Astrocyte (in vitro differentiated cells and primary cell): ENCODE measurements at places on chromosomes 16 and 17. TPM values are rescaled to one million over a fixed set of nuclear protein-coding genes. Genes with fewer than 3 reads are reported as not detected.

DNA sequence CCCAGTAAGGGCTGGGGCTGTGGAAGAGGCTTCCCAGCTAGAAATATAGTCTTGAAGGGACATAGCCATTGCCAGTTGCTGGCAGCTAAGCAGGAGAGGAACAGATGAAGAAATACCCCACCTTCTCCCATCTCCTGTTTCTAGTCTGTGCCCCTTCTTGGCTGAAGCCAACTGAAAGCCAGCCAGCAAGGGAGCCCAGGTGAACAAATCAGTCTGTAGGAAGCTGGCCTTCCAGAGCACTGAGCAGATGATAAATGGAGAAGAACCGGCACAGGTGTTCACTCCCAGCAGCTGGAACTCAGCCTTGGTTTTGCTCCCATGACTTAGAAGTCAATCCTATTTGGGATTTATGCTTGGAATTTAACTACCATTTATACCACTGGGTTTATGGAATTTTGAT is 69.2 kb upstream of the DHX40 start:
- H3K27ac ChIP-seq, result no peak overlapping the region
- no peaks in the 10 kb centered on the region for H3K36me3 ChIP-seq
- no peak for DNase-seq
- no peaks in the 10 kb centered on the region for H3K27me3 ChIP-seq
- H3K4me3 ChIP-seq, result no peak overlapping the region

KRT32 gene
- total RNA-seq, result not detected in 2 replicates

CARD14 gene
- total RNA-seq, result 0.29 TPM in 1 of 2 replicates, not detected in the other

DNA sequence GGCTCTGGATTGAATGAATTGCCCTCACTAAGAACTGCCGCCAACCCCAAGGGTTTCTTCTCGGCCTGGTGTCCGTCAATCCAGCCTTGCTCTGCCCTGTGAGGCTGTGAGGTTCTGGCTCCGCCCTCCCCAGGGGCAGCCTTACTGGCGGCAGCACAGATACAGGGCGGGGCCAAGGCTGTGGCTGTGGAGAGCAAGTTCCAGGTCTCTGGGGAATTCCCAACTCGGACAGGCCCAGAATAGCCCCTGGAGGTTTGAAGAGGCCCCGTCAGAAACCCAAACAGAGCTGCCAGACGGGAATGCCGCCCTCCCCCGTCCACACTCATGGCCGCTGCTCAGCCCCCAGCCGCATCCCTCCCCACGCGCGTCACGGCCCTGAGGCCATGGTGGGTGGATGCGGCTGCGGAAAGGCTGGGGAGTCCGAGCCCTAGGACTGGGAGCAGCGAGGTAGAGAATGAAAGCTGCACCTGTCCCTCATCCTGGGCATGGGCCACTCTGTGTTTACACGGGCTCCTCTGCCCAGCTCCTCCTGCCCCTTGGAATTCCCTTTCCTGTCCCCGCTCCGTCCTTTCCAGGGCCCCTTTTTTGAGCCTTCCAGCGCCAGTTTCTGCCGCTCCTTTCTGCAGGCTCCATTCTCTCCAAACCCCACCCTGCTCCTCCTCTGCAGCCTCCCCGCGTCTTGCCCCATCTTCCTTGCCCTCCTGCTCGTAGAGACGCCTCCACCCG is 660 bp upstream of the PRRT2 start:
- peaks cover 37% of the 10 kb centered on the region for H3K4me1 ChIP-seq
- H3K4me3 ChIP-seq, result peak overlapping the region; percentile 46
- H3K27ac ChIP-seq, result peak overlapping the region; percentile 64

NEUROD2 gene
- total RNA-seq, result not detected in 2 replicates

B3GNT9 gene
- 7.6 and 9.4 TPM in 2 replicates for total RNA-seq

KRT17 gene
- 21.4 and 28.3 TPM in 2 replicates for total RNA-seq

ST6GALNAC1 gene
- not detected in 2 replicates for total RNA-seq

DNA sequence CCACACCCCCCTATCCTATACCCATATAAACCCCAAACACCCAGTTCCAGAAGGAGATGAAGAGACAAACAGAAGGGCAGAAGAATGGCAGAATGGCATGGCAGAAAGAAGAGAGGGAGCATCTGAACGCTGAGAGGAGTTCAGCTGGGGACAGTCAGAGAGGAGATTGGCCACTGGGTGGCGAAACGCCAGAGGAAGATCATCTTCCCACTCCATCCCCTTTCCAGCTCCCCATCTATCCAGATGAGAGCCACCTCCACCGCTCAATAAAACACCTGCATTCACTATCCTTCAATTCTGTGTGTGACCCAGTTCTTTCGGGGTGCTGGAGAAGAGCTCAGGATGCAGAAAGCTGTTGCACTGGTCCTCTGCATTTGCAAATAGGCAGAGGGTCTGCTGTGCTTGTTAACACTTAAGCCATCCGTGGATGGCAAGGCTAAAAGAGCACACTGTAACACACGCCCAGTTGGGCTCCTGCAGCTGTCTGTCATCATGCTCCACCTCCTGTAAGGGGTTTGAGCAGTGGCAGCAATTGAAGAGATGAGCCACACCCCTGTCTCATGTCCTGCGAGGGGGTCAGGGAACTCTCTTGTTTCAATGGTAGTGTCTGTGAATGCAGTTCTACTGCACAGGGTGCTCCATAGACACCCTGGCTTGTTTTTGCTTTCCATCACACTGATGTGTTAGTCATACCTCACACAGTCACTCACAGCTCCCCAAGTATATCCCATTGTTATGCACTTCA is 1034.8 kb upstream of the RBFOX1 start:
- no peaks in the 10 kb centered on the region for H3K36me3 ChIP-seq
- no peaks in the 10 kb centered on the region for H3K27me3 ChIP-seq
- H3K4me1 ChIP-seq, result no peaks in the 10 kb centered on the region
- H3K4me3 ChIP-seq, result no peak overlapping the region
- DNase-seq, result no peak

- H3K27me3 ChIP-seq, result no peaks in the 10 kb centered on the region
- H3K36me3 ChIP-seq, result no peaks in the 10 kb centered on the region
- H3K4me1 ChIP-seq, result peaks cover 32% of the 10 kb centered on the region
- no peak overlapping the region for H3K27ac ChIP-seq
- peak; percentile 51 for DNase-seq
- H3K4me3 ChIP-seq, result no peak overlapping the region
Measured at GRCh38 chr16:66508248-66508913, 41.5 kb downstream of the TK2 start.

C1QTNF8 gene
- not detected in 2 replicates for total RNA-seq

DNA sequence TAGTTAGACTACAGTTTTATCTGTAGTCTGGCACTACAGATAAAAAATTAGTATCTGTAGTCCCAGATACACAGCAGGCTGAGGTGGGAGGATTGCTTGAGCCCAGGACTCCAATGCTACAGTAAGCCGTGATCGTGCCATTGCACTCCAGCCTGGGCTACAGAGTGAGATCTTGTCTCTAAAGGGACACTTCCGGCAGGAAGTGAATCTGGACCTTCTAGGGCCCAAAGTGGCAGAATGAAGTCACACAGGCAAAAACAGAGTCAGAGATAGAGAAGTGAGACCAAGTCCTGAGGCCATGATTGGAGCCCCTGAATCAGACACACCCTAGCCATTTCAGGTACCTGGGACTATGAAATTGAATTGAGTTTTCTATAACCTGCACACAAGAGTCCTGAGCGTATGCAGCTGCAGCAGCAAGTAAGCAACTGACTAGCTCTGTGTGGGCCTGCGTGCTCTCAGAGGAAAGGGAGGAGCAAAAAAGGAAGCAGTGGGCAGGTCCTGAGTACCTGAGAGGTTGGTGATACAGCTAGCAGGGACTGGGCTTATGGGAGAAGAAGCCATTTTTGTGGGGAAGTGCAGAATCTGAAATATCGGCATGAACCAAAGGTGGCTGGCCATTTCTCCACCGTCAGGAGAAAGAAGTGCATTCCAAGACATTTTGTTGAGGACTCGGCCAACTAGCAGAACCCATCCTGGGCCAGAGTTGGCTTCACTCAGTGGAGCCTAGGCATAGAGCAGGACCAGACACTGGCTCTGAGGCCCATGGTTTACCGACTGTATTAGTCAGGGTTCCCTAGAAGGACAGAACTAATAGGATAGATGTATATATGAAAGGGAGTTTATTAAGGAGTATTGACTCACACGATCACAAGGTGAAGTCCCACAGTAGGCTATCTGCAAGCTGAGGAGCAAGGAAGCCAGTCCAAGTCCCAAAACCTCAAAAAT is 27.2 kb upstream of the BRD7 start:
- no peaks in the 10 kb centered on the region for H3K27me3 ChIP-seq
- no peaks in the 10 kb centered on the region for H3K36me3 ChIP-seq
- H3K4me1 ChIP-seq, result peaks cover 4% of the 10 kb centered on the region
- H3K4me3 ChIP-seq, result no peak overlapping the region
- DNase-seq, result no peak
- no peak overlapping the region for H3K27ac ChIP-seq

SLC12A3 gene
- 0.07 and 0.18 TPM in 2 replicates for total RNA-seq

DNA sequence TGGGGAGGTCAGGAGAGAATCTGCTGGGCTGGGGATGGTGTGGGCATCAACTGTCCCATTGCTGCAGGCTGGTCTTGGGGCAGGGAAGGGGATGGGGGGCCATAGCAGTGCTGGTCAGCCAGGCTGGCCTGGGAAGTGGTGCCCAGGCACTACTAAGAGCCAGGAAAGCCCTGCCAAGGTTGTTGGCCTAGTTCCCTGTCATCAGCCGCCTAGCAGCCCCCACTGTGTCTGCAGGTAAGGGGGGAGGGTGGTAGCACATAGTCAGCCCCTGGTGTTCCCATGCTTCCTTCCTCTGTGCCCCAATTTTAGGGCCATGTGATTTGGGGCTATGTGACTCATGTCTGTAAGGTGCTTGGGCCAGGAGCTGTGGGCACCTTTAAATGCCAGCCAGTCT is 17.8 kb downstream of the GJD3 start:
- H3K27me3 ChIP-seq, result no peaks in the 10 kb centered on the region
- H3K36me3 ChIP-seq, result peaks cover 7% of the 10 kb centered on the region
- H3K4me1 ChIP-seq, result peaks cover 80% of the 10 kb centered on the region
- H3K27ac ChIP-seq, result no peak overlapping the region
- no peak for DNase-seq

ADAP2 gene
- total RNA-seq, result 0.89 and 1.1 TPM in 2 replicates

- no peaks in the 10 kb centered on the region for H3K36me3 ChIP-seq
- no peaks in the 10 kb centered on the region for H3K27me3 ChIP-seq
- H3K4me3 ChIP-seq, result no peak overlapping the region
- H3K4me1 ChIP-seq, result peaks cover 10% of the 10 kb centered on the region
- H3K27ac ChIP-seq, result peak overlapping the region; percentile 54
- peak; percentile 98 for DNase-seq
Measured at GRCh38 chr16:77877712-77878347, 89.5 kb downstream of the VAT1L start.

GRCh38 chr17:4853208-4853671 is 20.1 kb downstream of the MINK1 start:
- no peaks in the 10 kb centered on the region for H3K27me3 ChIP-seq
- peaks cover 9% of the 10 kb centered on the region for H3K4me1 ChIP-seq
- no peaks in the 10 kb centered on the region for H3K36me3 ChIP-seq
- no peak overlapping the region for H3K4me3 ChIP-seq
- no peak for DNase-seq

DNA sequence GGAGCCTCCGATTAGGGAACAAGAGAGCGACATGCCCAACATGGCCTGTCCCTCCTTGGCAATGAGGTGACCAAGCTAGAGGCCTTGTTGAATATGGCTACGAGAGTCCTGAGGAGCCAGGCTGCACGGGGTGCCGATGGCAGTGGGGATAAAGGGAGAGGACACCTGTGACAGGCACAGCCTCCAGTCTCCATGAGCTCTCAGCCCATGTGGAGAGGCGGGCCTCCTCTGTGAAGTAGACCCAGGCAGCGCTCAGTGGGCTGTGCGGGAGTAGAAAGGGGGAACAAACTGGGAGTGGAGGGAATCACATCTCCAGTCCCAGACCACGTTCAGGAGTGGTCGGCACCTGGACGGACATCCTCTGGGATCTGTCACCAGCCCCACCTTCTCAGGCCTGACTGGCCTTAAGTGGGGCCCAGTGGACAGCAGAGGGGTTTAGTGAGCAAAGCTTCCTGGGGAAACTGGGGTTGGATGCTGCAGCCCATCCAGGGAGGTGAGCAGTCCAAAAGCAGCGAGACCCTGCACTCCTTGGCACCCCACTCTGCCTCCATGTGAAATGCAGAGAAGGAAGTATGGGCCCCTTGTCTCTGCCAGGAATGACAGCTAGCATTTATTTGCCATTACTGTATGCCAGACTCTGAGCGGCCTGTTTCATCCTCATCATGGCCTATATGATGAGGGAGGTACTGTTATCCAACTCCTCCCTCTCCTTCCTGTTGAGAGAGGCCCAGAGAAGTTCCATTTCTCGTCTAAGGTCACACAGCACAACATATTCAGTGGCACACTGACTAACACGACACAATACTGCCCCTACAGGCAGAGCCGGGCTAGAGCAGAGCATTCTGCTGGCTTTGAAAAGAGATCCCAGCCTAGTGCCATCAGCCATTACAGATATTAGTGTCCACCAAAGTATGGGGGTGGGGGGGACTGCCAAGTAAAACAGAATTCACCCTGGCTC is 4.5 kb upstream of the TMEM92 start:
- peak overlapping the region; percentile 62 for H3K27ac ChIP-seq
- DNase-seq, result peak; percentile 51
- H3K36me3 ChIP-seq, result no peaks in the 10 kb centered on the region
- H3K27me3 ChIP-seq, result no peaks in the 10 kb centered on the region
- peaks cover 86% of the 10 kb centered on the region for H3K4me1 ChIP-seq
- no peak overlapping the region for H3K4me3 ChIP-seq

DNA sequence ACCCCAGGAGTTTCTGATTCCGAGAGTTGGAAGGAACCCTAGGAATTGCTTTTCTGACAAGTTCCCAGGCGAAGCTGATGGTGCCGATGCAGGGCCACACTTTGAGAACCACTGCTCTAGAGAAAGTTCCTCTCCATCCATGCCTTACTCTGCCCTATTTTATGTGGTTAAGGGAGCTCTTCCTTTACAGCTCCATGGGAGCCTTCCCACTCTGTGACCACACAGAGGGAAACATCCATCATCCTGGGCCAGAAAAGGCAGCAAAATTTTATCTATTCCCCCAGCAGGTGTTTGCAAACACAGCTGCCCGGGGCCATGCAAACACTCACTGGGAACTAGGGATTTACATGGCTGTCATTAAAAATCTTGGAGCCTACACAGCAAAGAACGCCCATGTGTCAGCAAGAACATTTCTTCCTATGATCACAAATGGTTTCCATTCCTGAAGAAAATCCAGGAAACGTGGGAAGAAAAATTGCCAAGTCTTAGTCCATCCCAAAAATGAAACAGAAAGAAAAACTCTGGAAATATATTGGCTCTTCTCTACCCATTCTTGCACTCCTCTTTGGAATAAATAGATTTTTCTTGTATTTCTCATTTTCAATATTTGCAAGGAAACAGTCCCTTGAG is 252.7 kb downstream of the PMP22 start:
- no peaks in the 10 kb centered on the region for H3K4me1 ChIP-seq
- DNase-seq, result no peak
- no peak overlapping the region for H3K4me3 ChIP-seq
- no peaks in the 10 kb centered on the region for H3K27me3 ChIP-seq
- H3K36me3 ChIP-seq, result no peaks in the 10 kb centered on the region
- H3K27ac ChIP-seq, result no peak overlapping the region

DNA sequence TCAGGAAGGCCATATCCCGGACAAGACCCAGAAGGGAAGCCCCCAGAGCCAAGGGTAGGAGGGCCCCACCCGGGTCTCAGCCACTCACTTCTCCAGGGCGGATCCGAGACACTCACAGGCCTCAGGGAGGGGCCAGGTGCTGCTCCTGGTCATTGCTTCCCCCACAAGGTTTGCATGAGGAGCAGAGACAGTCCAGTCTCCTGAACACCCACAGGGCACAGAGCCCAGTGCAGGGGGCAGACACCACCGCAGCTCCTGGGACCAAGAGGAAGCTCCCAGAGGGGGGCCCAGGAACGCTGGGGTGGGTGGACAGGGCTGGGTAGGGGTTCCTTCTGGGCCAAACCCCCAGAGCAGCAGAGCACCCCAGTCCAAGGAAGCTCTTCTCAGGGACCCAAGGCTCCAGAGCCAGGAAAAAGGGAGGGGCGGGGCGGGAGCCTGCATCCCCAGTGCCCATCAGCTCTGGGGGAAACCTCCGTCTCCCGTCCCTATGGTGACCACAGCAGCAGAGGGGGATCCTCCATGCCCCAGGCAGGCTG is 709 bp upstream of the MRPL28 start:
- no peak overlapping the region for H3K27ac ChIP-seq
- H3K36me3 ChIP-seq, result no peaks in the 10 kb centered on the region
- H3K27me3 ChIP-seq, result no peaks in the 10 kb centered on the region
- no peak overlapping the region for H3K4me3 ChIP-seq
